ENCODE measurements at places on chromosomes 7 and 10. TPM values are rescaled to one million over a fixed set of nuclear protein-coding genes. Genes with fewer than 3 reads are reported as not detected.

The HYAL4 gene
- not detected for total RNA-seq

- peak overlapping the region; percentile 29 for H3K27ac ChIP-seq
- peaks cover 6% of the 10 kb centered on the region for H3K36me3 ChIP-seq
- H3K27me3 ChIP-seq, result no peaks in the 10 kb centered on the region
- no peak overlapping the region for H3K4me3 ChIP-seq
Measured at GRCh38 chr10:112988839-112989406, 38.9 kb downstream of the TCF7L2 start.

DNA sequence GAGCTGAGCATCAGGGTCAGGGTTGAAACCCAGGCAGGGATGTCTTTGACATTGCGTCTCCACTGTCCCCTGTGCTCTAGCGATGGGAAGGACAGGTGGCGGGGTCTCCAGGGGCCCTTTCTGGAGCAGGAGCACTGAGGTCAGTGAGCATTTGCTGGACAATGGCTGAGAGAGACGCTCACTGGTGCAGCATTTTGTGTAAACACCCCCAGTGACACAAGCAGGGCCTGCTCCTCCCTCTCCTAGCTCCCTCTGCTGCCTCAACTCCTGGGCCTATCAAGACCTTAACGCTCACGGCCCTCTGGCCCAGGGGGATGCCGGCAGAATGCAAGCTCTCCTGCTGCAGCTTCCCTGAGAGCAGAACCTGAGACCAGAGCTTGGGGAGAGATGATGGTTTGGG, 17.4 kb upstream of the INMT start:
- no peak overlapping the region for H3K4me3 ChIP-seq
- no peaks in the 10 kb centered on the region for H3K27me3 ChIP-seq
- H3K36me3 ChIP-seq, result no peaks in the 10 kb centered on the region

The CALML3 gene
- total RNA-seq, result not detected

DNA sequence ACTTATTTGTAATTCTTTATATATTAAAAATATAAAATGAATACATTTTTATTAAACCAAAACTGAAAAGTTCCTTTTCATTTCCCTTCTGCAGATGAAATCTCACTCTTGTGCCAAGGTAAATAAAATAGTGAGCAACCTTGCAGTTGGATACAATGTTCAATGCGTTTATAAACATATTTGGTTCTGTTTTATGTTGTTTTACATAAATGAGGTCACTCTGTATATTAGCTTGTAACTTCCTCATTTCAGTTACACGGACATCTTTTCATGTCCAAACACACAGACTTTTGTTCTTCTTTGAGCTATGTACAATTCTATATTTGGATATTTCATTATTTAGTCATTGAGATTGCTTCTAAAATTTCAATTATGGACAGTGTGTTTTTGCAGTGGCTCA, 107.7 kb downstream of the BBS9 start:
- H3K27me3 ChIP-seq, result no peaks in the 10 kb centered on the region
- no peak overlapping the region for H3K27ac ChIP-seq
- no peak overlapping the region for H3K4me3 ChIP-seq
- no peaks in the 10 kb centered on the region for H3K4me1 ChIP-seq
- DNase-seq, result no peak

DNA sequence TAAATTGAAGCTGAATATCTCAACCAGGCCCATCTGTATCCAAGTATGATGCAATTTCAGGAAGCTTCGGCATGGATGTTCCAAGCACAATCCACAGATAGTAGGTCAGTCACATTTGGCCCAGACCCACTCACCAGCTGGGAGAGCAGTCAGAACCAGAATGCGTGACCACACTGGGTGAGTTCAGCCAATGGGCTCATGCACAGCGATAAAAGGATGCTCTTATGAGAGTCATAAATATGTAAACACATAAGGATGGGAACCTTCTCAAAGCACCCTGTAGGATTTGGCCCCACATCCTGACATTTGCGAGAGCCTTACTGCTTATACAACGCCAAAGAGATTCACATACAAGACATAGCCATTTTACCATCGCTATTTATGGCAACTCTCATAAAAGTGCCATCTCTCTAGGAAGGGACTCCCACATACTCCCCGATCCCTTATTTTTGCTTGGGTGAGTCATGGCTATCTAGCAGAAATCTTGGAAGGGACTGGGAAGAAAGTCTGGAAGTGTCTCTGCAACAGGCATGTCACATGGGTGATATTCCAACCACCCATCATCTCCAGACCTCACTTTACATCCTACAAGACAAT, 3.0 kb downstream of the AFAP1L2 start:
- no peaks in the 10 kb centered on the region for H3K36me3 ChIP-seq
- H3K4me3 ChIP-seq, result no peak overlapping the region
- peaks cover 22% of the 10 kb centered on the region for H3K4me1 ChIP-seq
- H3K27ac ChIP-seq, result no peak overlapping the region

DNA sequence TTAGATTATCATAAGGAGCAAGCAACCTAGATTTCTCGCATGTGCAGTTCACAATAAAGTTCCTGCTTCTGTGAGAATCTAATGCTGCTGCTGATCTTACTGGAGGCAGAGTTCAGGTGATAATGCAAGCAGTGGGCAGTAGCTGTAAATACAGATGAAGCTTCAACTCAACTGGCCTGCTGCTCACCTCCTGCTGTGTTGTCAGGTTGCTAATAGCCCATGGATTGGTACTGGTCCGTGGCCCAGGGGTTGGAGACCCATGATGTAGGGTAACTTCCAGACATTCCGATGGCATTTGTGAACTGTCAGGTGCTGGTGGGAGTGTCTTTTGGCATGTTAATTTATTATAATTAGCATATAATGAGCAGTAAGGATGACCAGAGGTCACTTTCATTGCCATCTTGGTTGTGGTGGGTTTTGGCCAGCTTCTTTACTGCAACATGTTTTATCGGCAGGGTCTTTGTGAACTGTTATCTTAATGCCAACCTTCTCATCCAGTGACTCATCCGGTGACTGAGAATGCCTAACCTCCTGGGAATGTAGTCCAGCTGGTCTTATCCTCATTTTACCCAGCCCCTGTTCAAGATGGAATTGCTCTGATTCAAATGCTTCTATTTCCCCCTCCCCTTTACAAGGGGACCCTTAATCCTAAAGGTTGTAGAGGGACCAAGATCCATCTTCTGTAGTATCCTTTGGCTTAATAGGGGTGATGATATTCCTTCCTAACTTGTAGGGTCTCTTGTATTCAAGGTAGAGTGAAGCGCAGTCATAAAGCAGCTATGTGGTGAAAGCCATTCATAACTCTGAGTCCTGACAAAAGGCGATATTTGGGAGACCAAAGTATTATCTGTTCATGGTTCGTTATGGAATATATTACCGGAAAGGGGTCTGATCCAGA, 165.8 kb downstream of the CCSER2 start:
- H3K4me1 ChIP-seq, result 0 out of 2 replicates have a peak, but pooled peaks cover 4% of the 10 kb centered on the region
- no peak for DNase-seq
- no peaks in the 10 kb centered on the region for H3K36me3 ChIP-seq

GRCh38 chr10:124596962-124597845, 135.6 kb downstream of the LHPP start:
- no peaks in the 10 kb centered on the region for H3K27me3 ChIP-seq
- H3K27ac ChIP-seq, result no peak overlapping the region
- H3K4me3 ChIP-seq, result no peak overlapping the region

The LRRTM3 gene
- total RNA-seq, result 0.21 TPM

- no peak for DNase-seq
- H3K4me1 ChIP-seq, result no peaks in the 10 kb centered on the region
- H3K36me3 ChIP-seq, result no peaks in the 10 kb centered on the region
- no peak overlapping the region for H3K27ac ChIP-seq
- no peak overlapping the region for H3K4me3 ChIP-seq
Measured at GRCh38 chr7:156082048-156083040, 270.1 kb upstream of the SHH start.

Measured in GM23338 (cell line).